ENCODE measurements at places on chromosomes 12 and 14. TPM values are rescaled to one million over a fixed set of nuclear protein-coding genes. Genes with fewer than 3 reads are reported as not detected.

- no peaks in the 10 kb centered on the region for H3K36me3 ChIP-seq
- no peaks in the 10 kb centered on the region for H3K27me3 ChIP-seq
- H3K27ac ChIP-seq = no peak overlapping the region
- H3K4me3 ChIP-seq = no peak overlapping the region
Observed at GRCh38 chr12:21710958-21711775, 53.5 kb upstream of the LDHB start.

- peaks cover 9% of the 10 kb centered on the region for H3K36me3 ChIP-seq
- no peak for DNase-seq
- no peak overlapping the region for H3K27ac ChIP-seq
- H3K4me1 ChIP-seq = peaks cover 21% of the 10 kb centered on the region
- H3K27me3 ChIP-seq = peaks cover 2% of the 10 kb centered on the region
Observed at GRCh38 chr14:80930836-80931389, 10.6 kb downstream of the CEP128 start.

Gene RNASE11
- total RNA-seq = not detected

GRCh38 chr12:71125949-71126348, 31.9 kb downstream of the TSPAN8 start:
- no peak overlapping the region for H3K27ac ChIP-seq
- no peaks in the 10 kb centered on the region for H3K36me3 ChIP-seq
- H3K27me3 ChIP-seq = no peaks in the 10 kb centered on the region
- H3K4me1 ChIP-seq = peaks cover 6% of the 10 kb centered on the region

DNA sequence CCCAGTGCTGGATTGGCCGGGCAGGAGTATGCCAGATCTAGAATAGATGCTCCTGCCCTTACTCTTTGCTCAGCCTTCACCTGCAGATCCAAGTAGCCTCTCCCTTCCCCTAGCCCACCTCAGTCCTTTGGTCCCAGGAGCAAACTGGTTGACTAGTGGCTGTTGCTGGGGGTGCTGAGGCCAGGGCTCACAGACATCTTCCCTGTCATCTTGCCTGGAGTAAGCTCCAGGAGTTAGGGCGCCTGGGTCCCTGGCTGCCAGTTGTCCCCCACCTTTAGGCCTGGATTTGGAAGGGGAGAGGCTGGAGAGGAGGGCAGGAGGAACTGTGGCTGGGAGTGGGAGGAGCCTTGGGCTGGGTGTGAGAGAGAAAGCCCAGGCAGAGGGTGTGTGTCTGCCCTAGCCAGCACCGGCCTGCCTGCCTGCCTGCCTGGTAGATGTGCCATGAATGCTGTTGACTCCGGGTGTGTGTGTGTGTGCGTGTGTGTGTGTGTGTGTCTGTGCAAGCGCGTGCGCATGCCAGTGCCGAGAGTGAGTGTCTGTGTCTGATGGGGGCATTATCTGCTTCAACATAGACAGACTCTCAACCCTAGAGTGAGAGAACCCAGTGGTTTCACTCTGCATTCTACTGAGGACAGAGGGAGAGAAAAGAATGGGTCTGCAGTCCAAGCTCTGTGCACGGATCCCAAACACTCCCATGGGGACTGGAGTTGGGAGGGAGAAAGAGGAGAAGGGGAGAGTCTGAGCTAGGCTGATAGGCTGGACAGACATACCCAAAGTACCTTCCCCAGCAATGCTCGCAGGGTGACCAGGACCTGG, 845 bp upstream of the RARG start:
- H3K4me1 ChIP-seq = peaks cover 20% of the 10 kb centered on the region
- peak overlapping the region; percentile 44 for H3K27ac ChIP-seq
- peaks cover 21% of the 10 kb centered on the region for H3K27me3 ChIP-seq
- H3K4me3 ChIP-seq = peak overlapping the region; percentile 68
- no peaks in the 10 kb centered on the region for H3K36me3 ChIP-seq
- peak; percentile 46 for DNase-seq

DNA sequence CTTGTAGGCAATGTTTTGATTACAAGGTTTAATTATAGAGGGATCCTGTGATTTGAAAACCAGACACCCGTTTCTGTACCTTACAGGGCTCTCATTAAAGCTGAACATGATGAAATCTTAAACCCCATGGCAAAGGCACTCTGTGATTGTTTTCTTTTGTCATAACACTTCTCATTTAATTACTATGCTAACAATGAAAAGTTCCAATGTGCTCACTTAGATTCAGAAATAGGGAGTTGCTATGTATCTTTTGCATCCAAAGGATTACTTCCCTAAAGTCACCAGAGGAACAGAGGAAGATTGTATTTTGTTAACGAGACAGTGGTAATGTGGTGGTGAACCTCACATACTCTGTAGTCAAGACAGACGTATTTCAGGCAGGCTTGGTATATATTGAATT, 81.5 kb upstream of the MYF6 start:
- no peaks in the 10 kb centered on the region for H3K4me1 ChIP-seq
- DNase-seq = no peak
- H3K27ac ChIP-seq = no peak overlapping the region
- H3K36me3 ChIP-seq = no peaks in the 10 kb centered on the region
- no peak overlapping the region for H3K4me3 ChIP-seq
- H3K27me3 ChIP-seq = no peaks in the 10 kb centered on the region

Gene KRT1
- not detected for total RNA-seq

GRCh38 chr12:52413202-52413601, 7.1 kb upstream of the KRT82 start:
- peaks cover 8% of the 10 kb centered on the region for H3K36me3 ChIP-seq
- no peak overlapping the region for H3K27ac ChIP-seq
- no peaks in the 10 kb centered on the region for H3K4me1 ChIP-seq
- no peak overlapping the region for H3K4me3 ChIP-seq
- DNase-seq = no peak

GRCh38 chr12:94666158-94666557, 15.8 kb upstream of the TMCC3 start:
- no peak for DNase-seq
- H3K36me3 ChIP-seq = no peaks in the 10 kb centered on the region
- H3K4me1 ChIP-seq = no peaks in the 10 kb centered on the region
- H3K27me3 ChIP-seq = no peaks in the 10 kb centered on the region
- no peak overlapping the region for H3K4me3 ChIP-seq

GRCh38 chr12:121176826-121177529, 33.0 kb upstream of the P2RX4 start:
- H3K4me1 ChIP-seq = no peaks in the 10 kb centered on the region
- H3K4me3 ChIP-seq = no peak overlapping the region
- DNase-seq = no peak
- H3K27ac ChIP-seq = no peak overlapping the region
- peaks cover 1% of the 10 kb centered on the region for H3K36me3 ChIP-seq
- no peaks in the 10 kb centered on the region for H3K27me3 ChIP-seq

DNA sequence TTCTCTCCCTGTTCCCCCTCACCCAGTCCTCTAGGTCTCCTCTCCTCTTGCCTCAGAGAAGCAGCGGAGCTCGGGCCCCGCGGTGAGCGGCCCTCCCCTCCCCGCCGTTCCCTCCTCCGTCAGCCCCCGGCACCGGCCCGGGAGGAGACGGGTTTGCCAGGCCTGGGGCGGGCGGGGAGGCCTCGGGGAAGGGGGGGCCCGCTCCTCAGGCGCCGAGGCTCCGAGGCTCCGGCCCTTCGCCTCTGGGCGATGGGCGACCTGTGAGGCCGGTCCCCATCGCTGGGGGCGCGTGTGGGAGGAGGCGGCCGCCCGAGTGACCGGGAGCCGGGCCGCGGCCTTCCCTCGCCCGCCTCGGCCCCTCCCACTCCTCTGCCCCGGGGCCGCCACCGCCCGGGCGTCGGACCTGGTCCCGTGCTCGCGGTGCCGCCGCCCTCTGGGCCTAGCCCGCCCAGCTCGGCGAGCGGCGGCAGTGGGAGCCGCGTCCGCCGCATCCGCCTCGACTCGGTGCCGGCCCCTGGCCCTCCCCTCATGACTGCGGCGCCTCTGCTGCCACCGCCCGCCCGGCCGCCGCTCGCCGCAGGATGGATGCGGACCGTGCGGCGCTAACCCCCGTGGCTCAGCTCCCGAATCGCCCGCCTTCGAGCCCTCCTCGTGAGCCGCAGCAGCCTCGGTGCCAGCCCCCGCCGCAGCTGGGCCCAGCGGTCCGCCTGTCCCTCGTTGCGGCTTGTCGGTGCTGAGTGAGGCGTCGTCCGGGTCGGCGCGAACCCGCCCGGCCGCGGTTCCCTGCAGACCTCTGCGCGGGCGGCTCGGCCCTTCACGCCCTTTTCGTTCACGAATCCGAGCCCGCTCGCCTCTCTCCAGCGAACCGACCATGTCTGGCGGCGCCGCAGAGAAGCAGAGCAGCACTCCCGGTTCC, 574 bp downstream of the WNK1 start:
- H3K27me3 ChIP-seq = peaks cover 4% of the 10 kb centered on the region
- H3K27ac ChIP-seq = peak overlapping the region; percentile 75

- H3K4me1 ChIP-seq = peaks cover 24% of the 10 kb centered on the region
- peaks cover 12% of the 10 kb centered on the region for H3K27me3 ChIP-seq
- H3K4me3 ChIP-seq = no peak overlapping the region
- no peak overlapping the region for H3K27ac ChIP-seq
Observed at GRCh38 chr14:77212097-77212870, 30.7 kb downstream of the TMEM63C start.

GRCh38 chr12:68377881-68378280, 45.7 kb upstream of the MDM1 start:
- H3K4me3 ChIP-seq = no peak overlapping the region
- DNase-seq = no peak
- H3K4me1 ChIP-seq = peaks cover 22% of the 10 kb centered on the region

- no peaks in the 10 kb centered on the region for H3K4me1 ChIP-seq
- H3K27ac ChIP-seq = no peak overlapping the region
- no peak for DNase-seq
- no peaks in the 10 kb centered on the region for H3K36me3 ChIP-seq
Observed at GRCh38 chr14:90053044-90053443, 8.8 kb upstream of the KCNK13 start.

- peaks cover 2% of the 10 kb centered on the region for H3K27me3 ChIP-seq
- H3K36me3 ChIP-seq = no peaks in the 10 kb centered on the region
- no peak overlapping the region for H3K4me3 ChIP-seq
- DNase-seq = no peak
- H3K27ac ChIP-seq = no peak overlapping the region
- H3K4me1 ChIP-seq = peaks cover 7% of the 10 kb centered on the region
Observed at GRCh38 chr14:103861413-103862392, 14.3 kb upstream of the PPP1R13B start.

DNA sequence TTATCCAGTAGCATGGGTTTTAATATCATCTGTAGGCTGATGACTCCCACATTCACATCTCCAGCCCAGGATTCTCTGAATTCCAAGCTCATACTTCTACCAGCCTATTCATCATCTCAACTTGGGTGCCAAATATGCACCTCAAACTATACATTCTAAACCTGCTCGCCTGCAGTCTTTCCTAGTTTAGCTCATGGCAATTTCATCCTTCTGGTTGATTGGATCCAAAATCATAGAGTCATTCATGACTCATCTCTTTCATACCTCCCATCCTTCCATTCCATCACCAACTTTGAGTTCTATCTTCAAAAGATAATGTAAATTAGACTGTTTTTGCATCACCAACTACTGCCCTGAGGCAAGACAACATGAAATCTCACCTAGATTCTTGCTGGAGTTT, 99.7 kb upstream of the EGLN3 start:
- H3K4me1 ChIP-seq = no peaks in the 10 kb centered on the region
- H3K27ac ChIP-seq = no peak overlapping the region
- DNase-seq = no peak
- H3K4me3 ChIP-seq = no peak overlapping the region
- no peaks in the 10 kb centered on the region for H3K36me3 ChIP-seq

GRCh38 chr12:130427381-130427887, 89.7 kb downstream of the PIWIL1 start:
- H3K4me1 ChIP-seq = peaks cover 3% of the 10 kb centered on the region
- peaks cover 8% of the 10 kb centered on the region for H3K36me3 ChIP-seq
- DNase-seq = no peak
- peaks cover 3% of the 10 kb centered on the region for H3K27me3 ChIP-seq
- no peak overlapping the region for H3K27ac ChIP-seq

Gene PTCSC3
- total RNA-seq = not detected

DNA sequence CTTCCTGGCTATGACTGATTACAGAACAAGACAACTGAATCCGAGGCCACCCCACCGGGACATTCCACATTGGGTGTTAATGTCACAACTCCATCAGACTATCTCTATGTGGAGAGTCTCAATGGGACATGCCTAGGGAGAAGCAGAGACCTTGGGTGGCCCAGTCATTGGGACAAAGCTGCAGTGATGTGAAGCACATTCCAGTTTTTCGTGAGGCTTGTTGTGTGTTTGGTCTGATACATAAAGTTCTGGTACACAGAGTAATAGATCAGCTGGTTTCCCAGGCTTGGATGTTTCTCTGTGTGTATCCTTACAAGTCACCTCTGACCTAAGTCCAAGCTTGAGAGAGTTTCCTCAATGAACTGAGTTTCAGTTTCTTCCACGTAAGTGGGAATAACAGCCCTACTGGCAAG, 42.3 kb downstream of the CPM start:
- no peaks in the 10 kb centered on the region for H3K36me3 ChIP-seq
- no peak for DNase-seq
- H3K27me3 ChIP-seq = peaks cover 2% of the 10 kb centered on the region

Gene ACOT4
- total RNA-seq = not detected

Gene KLHL33
- total RNA-seq = 0.15 TPM

DNA sequence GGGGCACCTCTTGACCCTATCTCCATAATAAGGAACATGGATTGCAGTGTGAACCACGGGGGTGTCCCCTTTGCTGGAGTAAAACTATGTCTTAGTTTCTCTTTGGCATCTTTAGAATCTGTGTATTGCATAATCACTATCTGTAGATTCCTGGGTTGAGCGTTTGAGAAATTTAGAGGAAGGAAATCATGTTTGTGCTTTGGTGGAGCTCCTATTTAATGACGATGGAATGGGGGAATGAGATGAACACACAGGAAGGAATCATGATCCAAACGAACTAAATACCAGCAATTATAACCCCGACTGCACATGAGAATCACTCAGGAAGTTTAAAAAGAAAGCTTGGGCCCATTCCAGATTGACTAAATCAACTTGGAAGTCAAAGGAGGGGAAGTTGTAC, 1.3 kb upstream of the MYG1 start:
- peaks cover 6% of the 10 kb centered on the region for H3K27me3 ChIP-seq
- H3K36me3 ChIP-seq = no peaks in the 10 kb centered on the region
- no peak for DNase-seq
- peak overlapping the region; percentile 50 for H3K4me3 ChIP-seq

DNA sequence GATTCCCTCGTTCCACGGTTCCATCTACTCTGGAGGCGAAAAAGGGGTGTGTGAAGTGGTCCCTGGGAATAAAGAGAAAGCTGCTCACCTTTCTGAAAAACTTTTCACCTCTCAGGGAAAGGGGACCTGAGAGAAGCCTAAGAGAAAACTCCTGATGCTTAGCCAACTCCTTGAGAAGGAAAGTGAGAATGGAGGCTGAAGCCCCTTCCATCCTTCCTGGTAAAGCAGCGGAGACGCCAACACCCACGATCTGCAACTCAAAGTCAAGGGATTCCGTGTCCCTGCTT, 110.0 kb downstream of the ARF6 start:
- H3K36me3 ChIP-seq = no peaks in the 10 kb centered on the region
- DNase-seq = no peak
- no peak overlapping the region for H3K27ac ChIP-seq
- H3K4me1 ChIP-seq = peaks cover 22% of the 10 kb centered on the region
- peaks cover 1% of the 10 kb centered on the region for H3K27me3 ChIP-seq
- H3K4me3 ChIP-seq = peak overlapping the region; percentile 82

GRCh38 chr12:114248527-114248926, 157.4 kb downstream of the TBX5 start:
- H3K4me1 ChIP-seq = peaks cover 4% of the 10 kb centered on the region
- no peak for DNase-seq
- H3K36me3 ChIP-seq = no peaks in the 10 kb centered on the region
- H3K27ac ChIP-seq = no peak overlapping the region

Data from glutamatergic neuron (in vitro differentiated cells).